ENCODE measurements at places on chromosomes 5 and 9. TPM values are rescaled to one million over a fixed set of nuclear protein-coding genes. Genes with fewer than 3 reads are reported as not detected.

Gene SNCAIP
- 254 TPM for total RNA-seq

Gene HTR1A
- not detected for total RNA-seq

Gene PPP3R2
- total RNA-seq: 2.2 TPM

Gene MAN1B1
- 70.4 TPM for total RNA-seq

Gene CARTPT
- 148 TPM for total RNA-seq

Gene CATSPER3
- total RNA-seq: 0.33 TPM

Gene SLC6A19
- total RNA-seq: not detected

Gene SYK
- 0.36 TPM for total RNA-seq

Gene MAMDC4
- total RNA-seq: 10.0 TPM

Gene CKS2
- 49.2 TPM for total RNA-seq

Gene PRRC2B
- total RNA-seq: 350 TPM

Gene CD72
- total RNA-seq: 2.4 TPM

Gene MCC
- total RNA-seq: 22.7 TPM

Gene PRDM9
- not detected for total RNA-seq

Gene PCDHB13
- total RNA-seq: 7.1 TPM

Gene IGFBPL1
- total RNA-seq: 9.1 TPM

Gene PCDH1
- total RNA-seq: 140 TPM

Gene SLC6A7
- total RNA-seq: not detected

Gene KIF4B
- total RNA-seq: 0.54 TPM

Gene WDR31
- 0.95 TPM for total RNA-seq

Gene IRGM
- total RNA-seq: not detected

Gene ANKRD18B
- 0.41 TPM for total RNA-seq

Gene PCDHB11
- 6.4 TPM for total RNA-seq

Gene GDA
- 0.23 TPM for total RNA-seq

Gene ARID3C
- total RNA-seq: not detected

Gene TGFBI
- total RNA-seq: 27.9 TPM

Gene GRXCR2
- total RNA-seq: not detected

Gene FST
- 3.3 TPM for total RNA-seq

Gene RXFP3
- 0.18 TPM for total RNA-seq

Gene CER1
- 5.2 TPM for total RNA-seq

Gene PHYKPL
- total RNA-seq: 53.1 TPM

Gene LCN15
- 0.49 TPM for total RNA-seq

Gene MEIKIN
- not detected for total RNA-seq

Gene BHMT
- not detected for total RNA-seq

Data from endothelial cell (in vitro differentiated cells).